CD4-positive, alpha-beta T cell treated with Interleukin-4 for 1 hour (primary cell): ENCODE measurements at places on chromosomes 12 and 14.

GRCh38 chr12:104562763-104563162 lies 106.0 kb downstream of the CHST11 start:
- DNase-seq, result no peak

DNA sequence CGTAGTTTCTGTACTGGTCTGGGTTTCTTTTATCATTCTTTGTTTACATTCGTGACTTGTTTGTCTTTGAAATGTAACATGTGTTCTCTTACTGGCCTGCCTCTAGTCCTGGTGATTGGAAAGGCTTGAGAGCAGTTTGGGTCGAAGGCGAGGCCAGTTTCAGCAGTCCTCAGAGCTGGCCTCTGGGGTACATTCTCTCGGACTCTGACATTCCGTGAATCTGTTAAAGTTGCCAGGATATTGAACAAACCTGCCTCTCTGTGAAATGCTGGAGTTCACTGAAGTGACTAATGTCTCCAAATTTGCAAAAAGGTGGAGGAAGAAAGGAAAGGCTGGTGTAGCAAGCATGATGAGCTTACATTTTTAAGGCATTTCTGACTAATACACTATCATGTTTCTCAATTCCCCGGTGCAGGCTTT lies 1.5 kb downstream of the PLEKHA5 start:
- DNase-seq, result no peak

- no peak for DNase-seq
Observed at GRCh38 chr14:65377576-65377975, 35.0 kb upstream of the FUT8 start.

DNA sequence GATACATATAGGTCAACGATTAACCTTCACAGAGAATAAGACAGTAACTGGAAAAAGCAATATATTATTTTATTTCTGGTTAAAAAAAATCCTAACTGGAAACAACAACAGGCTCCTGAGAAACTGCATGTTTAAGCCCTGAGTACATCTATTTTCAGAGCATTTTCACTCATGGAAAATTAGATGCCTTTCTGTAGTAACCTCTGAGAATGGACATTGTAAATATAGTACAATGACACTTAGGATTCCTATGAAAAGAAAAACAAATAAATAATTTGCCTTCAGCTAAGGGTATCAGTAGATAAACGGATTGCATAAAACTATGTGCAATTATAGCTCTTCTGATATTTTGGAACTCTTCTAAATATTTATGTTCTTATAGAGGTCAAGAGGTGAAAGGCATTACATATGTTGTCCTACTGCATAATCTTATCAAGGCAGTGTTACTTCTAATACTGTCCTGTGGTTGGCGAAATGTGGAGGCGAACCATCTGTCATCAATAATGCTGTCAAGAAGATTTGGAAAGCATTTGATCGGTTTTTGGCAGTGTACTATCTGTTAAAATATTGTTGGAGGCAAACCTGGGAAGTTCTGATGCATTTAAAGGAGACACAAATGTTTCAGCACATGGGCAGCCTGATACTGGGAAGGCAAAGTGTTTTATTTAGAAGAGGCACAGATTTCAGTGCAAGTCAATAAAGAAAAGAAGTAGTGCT lies 381.8 kb downstream of the BTG1 start:
- no peak for DNase-seq

- DNase-seq, result no peak
Observed at GRCh38 chr14:30500222-30500621, 58.7 kb upstream of the G2E3 start.

GRCh38 chr14:53249059-53249458 lies 95.9 kb upstream of the DDHD1 start:
- no peak for DNase-seq

DNA sequence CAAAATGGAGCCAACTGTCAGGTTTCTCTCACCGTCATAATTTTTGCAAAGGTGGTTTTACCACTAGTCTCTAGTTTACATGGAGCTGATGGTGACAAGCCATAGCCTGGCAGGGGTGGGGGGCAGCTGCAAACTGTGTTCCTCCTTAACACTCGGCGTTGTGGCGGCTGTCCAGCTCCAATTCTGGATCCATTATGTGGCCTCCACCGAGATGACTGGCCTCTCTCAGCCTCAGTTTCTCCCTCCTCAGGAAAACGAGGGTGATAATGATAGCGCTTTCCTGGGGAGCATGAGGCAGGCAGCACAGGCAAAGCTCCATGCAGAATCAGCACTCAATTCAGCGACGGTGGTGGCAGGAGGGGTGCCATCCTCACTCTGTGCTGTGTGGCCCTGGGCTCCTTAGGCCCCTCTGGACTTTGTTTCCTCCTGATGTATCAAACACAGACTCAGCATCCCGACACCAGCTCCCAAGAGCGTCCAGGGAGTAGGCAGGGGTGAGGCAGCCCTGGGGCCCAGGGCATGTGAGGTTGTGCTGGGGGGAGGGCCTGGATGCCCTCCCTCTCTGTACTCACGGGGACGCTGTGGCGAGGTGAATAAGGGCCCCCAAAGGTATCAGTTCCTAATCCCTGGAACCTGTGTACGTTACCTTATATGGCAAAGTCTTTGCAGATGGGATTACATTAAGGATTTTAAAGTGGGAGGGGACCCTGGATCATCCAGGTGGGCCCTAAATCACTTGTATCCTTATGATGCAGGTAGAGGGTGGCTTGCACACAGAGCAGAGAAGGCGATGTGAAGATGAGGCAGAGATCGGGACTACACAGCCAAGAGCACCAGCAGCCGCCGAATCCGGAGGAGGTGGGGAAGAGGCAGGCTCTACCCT lies 46.8 kb upstream of the EIF5 start:
- no peak for DNase-seq

- DNase-seq, result no peak
Observed at GRCh38 chr12:104866291-104866690, 91.8 kb downstream of the SLC41A2 start.

GRCh38 chr12:107622001-107622400 lies 63.6 kb upstream of the PWP1 start:
- no peak for DNase-seq

- DNase-seq, result no peak
Observed at GRCh38 chr14:95250140-95250769, 69.5 kb downstream of the CLMN start.

GRCh38 chr14:58598804-58599525 lies 38.8 kb upstream of the DACT1 start:
- no peak for DNase-seq

DNA sequence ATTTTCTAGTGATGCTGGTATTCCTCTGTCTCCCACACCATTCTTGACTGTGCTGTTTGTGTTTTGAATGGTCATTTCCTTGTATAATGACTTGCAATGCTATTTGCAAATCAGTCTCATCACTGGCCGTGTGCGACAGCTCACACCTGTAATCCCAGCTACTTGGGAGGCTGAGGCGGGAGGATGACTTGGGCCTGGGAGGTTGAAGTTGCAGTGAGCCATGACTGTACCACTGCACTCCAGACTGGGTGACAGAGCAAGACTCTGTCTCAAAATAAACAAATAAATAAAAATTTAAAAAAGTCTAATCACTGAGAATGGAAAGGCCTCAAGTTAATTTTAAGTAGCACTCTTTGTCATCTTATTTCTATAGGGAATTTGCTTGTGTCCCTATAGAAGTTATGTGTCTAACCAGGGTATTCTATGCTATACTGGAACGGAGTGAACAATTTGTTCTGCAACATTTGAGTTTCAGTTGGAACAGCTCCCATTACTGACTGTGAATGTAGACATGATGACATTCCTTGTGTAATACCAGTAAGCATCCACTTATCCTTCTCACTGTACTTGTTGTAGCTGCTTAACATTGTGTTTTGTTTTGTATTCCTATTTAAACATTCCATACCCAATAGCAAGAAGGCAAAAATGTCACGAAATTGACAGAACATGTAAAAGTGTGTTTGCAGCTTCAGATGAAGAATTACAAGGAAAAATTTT lies 126.3 kb downstream of the MGST1 start:
- no peak for DNase-seq

DNA sequence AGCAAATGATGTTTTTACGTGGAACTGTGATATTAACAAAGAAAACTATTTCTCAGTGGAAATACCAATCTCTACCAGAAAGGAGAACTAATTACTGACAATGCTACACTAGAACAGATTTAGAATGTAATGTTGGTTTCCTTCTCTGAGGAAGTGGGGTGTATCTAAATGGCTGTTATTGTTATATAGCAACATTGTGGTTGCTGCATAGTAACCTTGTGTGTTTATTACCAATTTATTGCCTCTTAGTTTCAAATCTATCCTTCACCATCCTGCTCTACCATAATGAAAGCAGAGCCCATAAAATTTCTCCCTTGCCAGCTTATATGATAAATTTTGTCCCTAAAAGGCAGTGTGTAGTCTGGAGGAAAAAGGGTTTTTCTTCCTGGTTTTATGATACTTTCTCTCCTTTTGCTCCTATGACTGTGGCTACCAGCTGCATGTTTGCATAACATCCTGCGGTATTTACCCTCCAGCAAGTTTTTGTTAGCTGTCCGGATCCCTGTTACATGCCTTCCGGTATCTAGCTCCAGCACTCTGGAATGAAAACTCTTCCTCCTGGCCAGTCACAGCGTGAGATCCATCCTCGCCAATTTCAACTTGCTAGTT lies 5.7 kb upstream of the KLRK1 start:
- peak; percentile 85 for DNase-seq

DNA sequence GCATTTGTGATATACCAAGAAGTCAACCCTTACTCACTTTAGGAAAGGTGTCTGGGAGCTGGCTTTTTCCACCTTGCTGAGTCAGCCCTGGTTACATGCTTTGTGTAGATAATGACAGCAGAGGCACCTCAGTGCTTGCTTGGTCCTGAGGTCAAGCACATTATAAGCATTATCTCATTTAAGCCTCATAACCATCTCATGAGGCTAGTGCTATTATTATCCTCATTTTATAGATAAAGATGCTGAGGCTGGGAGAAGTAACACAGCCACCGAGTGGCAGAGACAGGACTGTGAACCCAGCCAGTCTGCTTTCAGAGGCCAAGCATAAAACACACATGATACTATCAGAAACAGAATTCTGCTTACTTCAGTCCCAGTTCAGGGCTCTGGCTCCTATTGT lies 29.4 kb downstream of the MAX start:
- DNase-seq, result no peak

GRCh38 chr14:100132161-100132902 lies 27.1 kb downstream of the DEGS2 start:
- DNase-seq, result no peak

- no peak for DNase-seq
Observed at GRCh38 chr14:75238756-75239455, 39.7 kb upstream of the FOS start.

- DNase-seq, result no peak
Observed at GRCh38 chr12:64616201-64616600, 5.9 kb downstream of the RASSF3 start.

DNA sequence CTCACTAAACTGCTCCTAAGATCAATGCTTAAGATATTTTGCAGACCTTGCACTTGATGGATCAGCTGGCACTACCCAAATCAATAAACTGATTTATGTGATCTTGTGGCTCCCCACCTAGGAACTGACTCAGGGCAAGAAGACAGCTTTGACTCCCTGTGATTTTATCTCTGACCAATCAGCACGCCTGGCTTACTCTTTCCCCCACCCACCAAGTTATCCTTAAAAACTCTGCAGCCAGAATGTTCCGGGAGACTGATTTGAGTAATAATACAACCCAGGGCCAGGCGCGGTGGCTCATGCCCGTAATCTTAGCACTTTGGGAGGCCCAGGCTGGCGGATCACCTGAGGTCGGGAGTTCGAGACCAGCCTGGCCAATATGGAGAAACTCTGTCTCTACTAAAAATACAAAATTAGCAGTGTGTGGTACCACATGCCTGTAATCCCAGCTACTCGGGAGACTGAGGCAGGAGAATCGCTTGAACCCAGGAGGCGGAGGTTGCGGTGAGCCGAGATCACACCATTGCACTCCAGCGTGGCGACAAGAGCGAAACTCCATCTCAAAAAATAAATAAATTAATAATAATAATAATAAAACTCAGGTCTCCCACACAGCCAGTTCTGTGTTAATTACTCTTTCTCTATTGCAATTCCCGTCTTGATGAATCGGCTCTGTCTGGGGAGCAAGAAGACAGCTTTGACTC lies 12.0 kb downstream of the MORN3 start:
- no peak for DNase-seq

- no peak for DNase-seq
Observed at GRCh38 chr14:100472094-100472455, 115.1 kb downstream of the BEGAIN start.

- DNase-seq, result no peak
Observed at GRCh38 chr12:5099136-5099535, 55.5 kb downstream of the KCNA5 start.

GRCh38 chr14:78605025-78605762 lies 435.0 kb downstream of the NRXN3 start:
- DNase-seq, result no peak

GRCh38 chr12:94676031-94676641 lies 25.8 kb upstream of the TMCC3 start:
- DNase-seq, result peak; percentile 66

DNA sequence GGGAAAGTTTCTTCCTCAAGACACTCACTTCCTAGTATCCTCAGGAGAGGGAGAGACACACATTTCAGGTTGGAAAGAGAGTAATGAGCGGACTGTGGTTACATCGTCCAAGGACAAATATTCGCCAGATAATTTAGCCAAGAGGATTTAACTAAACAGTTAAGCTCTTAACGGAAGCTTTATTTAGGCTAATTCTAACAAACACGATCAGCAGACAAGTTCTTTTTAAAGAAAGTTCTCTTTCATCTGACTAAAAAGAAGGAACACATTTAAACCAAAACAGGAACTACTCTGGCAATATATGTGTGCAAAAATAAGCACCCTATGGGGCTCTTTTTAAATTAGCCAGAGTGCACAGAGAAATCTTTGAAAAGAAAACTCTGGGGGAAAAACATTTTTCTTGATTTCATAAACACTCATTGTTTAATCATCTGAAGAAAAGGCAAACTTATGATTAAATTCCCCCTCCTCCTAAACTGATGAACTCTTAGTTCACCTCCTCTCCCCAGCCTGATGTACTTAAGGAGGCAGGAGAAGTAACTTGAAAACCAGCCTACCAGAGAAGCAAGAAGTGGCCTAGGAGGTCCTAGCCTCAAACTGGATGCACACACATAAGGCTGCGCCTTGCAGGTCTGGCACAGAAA lies 13.3 kb upstream of the BTG1 start:
- DNase-seq, result peak; percentile 15

- DNase-seq, result no peak
Observed at GRCh38 chr14:39875028-39875427, 442.8 kb upstream of the FBXO33 start.

DNA sequence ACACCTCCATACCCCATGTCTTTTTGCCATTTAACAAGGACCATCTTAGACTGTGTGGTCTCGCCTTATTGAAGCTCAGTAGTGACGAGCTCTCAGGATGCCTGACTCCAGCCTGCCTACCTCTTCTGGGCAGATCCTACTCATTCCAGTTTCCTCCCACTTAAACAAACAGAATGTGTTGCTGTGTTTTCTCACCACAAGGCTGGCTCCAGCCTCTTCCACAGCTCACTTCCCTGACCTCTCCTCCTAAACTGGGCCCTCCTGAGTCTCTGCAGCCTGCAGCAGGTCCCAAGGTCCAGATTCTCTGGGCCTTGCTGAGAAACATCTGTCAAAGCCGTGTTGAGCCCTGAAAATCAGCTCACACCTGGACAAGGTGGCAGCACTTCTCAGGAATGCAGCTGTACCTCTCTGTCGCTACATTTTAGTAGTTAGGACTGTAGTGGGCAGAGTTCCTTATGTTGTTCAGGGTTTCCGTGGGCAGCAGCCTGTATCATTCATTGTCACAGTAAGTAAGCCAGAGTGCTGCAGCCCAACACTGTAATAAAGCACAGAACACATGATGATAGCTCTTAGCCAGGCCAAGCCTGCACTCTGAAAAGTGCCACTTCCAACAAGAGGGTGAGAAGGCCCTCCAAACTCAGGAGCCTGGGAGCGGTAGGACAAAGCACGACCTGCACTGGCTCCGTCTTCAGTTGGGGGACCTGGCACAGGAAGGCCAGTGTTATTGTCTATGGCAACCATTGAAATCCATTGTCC lies 68.5 kb downstream of the NKX2-1 start:
- DNase-seq, result no peak
